ENCODE measurements at places on chromosomes 12 and 14.

DNA sequence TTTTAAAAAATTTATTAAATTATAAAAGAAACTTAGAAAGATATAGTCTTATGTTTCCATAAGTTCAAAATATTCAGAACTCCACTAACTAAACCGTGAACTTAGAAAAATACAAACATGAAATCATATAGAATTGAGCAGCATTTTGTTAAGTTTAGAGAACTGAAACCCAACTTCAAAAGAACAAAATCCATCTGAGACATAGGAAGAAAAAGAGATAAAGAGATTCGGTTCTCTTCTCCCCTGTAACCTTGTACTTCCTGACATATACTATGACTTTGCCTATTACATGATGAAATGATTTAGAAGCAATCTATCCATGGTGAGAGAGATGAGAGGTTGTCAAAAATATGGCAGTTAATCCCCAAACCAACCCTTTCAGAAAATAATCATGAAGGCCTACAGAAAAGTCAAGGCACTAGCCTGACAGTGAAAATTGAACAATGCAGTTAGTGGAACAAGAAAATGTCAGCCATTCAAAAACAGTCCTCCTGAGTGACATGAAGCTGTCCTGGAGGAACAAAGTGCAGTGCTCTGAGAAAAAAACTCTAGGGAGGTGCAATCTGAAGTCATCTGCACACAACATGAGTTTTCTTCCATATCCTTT, 44.0 kb downstream of the C12orf50 start:
- no peaks in the 10 kb centered on the region for H3K27me3 ChIP-seq
- H3K27ac ChIP-seq: no peak overlapping the region
- no peak for DNase-seq
- no peaks in the 10 kb centered on the region for H3K36me3 ChIP-seq
- H3K4me1 ChIP-seq: peaks cover 11% of the 10 kb centered on the region

DNA sequence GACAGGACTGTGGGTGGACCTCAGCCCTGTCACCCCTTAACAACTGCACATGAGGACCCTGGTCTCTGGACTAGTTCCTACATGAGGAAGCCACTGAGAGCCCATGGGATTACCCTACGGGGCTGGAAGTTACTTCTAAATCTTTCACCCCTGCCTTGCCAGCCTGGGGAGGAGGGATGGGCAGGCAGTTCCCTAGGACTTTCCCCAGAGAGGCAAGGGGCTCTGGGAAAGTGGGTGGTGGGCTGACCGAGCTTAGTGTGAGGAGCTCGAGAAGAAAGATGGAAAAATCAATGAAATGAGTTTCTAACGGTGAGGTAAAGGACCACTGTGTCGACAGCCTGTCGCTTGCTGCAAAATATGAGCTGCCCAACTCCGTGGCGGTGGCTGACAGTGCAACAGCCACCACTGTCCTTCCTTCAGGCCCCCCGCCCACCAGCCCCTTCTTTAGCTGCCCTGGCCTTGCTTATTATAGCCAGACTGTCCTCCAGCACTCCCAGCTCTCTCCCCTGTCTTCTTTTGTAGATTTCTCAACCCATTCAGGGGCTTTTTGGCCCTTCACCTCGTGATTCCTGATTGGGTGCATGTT, 5.0 kb downstream of the ZFHX2 start:
- DNase-seq: no peak
- peaks cover 20% of the 10 kb centered on the region for H3K4me1 ChIP-seq
- H3K36me3 ChIP-seq: no peaks in the 10 kb centered on the region

DNA sequence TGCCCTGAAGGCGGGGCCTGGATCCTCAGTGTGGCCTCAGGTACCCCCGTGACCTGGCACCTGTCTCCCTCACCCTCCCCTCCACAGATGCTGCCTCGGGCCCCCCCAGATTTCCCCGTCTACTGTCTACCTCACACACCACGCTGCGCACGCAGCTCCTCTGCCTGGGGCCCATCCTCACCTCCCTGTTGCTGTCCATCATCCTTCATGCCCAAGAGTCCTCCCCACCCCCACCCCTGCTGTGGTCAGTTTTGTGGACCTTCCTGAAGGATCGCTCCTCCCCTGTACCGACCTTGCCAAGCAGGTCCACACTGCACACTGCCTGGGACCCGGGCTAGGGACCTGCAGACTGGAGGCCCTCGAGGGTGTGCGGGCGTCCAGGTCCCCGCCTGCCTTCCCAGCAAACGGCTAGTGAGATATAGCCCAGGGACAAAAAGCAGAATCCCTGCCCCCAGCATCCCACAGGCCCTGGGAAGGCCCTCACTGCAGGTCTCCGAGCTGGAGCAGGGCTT, 197.4 kb upstream of the DIO3 start:
- H3K27ac ChIP-seq: no peak overlapping the region
- H3K27me3 ChIP-seq: no peaks in the 10 kb centered on the region
- DNase-seq: no peak
- H3K36me3 ChIP-seq: no peaks in the 10 kb centered on the region
- H3K4me1 ChIP-seq: no peaks in the 10 kb centered on the region

GRCh38 chr12:63967358-63968145, 123.1 kb downstream of the SRGAP1 start:
- H3K36me3 ChIP-seq: no peaks in the 10 kb centered on the region
- peaks cover 9% of the 10 kb centered on the region for H3K4me1 ChIP-seq
- no peaks in the 10 kb centered on the region for H3K27me3 ChIP-seq
- peak overlapping the region; percentile 5 for H3K27ac ChIP-seq

DNA sequence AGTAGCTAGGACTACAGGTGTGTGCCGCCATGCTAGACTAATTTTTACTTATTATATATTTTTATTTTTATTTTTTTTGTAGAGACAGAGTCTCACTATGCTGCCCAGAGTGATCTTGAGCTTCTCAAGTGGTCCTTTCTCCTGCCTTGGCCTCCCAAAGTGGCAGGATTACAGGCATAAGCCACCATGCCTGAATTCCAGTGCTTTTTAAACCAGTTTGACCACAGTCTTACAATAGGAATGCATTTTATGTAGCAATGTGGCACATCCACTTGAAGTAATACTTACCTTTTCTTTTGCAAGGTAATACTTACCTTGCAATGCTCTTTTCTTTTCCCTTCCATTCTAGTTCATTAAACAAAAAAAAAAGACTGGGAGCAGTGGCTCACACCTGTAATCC, 38.0 kb upstream of the CPM start:
- no peaks in the 10 kb centered on the region for H3K27me3 ChIP-seq
- no peak overlapping the region for H3K4me3 ChIP-seq
- H3K36me3 ChIP-seq: no peaks in the 10 kb centered on the region
- no peak overlapping the region for H3K27ac ChIP-seq

DNA sequence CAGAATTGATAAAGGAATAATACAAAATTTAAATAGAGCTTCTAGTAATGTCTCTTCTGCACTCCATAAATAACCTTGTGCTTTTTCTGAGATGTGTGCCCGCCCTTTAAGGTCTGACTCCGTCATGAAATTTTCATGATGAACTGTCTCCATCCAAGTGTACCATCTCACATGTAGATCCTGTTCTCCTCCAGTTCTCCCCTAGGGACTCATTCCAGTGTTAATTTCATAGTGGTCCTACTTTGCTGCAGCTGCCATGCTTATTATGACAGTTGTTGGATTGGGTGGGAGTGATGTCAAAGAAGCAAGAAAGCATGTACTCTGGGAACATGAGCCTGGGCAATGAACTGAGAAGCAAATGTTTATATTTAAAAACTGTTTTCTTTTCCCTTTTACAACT, 442.5 kb upstream of the PDE3A start:
- no peaks in the 10 kb centered on the region for H3K4me1 ChIP-seq
- no peaks in the 10 kb centered on the region for H3K27me3 ChIP-seq
- no peak for DNase-seq
- H3K27ac ChIP-seq: no peak overlapping the region
- no peaks in the 10 kb centered on the region for H3K36me3 ChIP-seq
- no peak overlapping the region for H3K4me3 ChIP-seq

DNA sequence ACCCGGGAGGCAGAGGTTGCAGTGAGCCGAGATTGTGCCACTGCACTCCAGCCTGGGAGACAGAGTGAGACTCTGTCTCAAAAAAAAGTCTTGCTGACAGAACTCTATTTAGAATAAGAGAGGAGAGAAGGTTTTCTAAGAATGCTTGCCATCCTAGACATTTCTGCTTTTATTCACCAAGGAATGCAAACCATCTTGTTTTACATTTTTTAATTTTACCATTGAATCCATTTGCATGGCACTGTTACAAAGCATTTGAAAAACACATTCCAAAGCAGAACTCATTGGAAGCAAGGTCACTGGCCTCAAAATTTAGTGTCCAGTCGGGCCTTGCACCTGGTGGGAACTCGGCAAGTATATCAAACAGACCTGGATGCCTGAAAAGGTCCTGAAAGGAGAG, 44.2 kb upstream of the RASSF3 start:
- DNase-seq: peak; percentile 46
- peaks cover 2% of the 10 kb centered on the region for H3K27me3 ChIP-seq
- peaks cover 5% of the 10 kb centered on the region for H3K4me1 ChIP-seq
- no peak overlapping the region for H3K4me3 ChIP-seq

- no peaks in the 10 kb centered on the region for H3K27me3 ChIP-seq
- H3K27ac ChIP-seq: no peak overlapping the region
- H3K4me3 ChIP-seq: no peak overlapping the region
- no peak for DNase-seq
- no peaks in the 10 kb centered on the region for H3K36me3 ChIP-seq
- no peaks in the 10 kb centered on the region for H3K4me1 ChIP-seq
These were observed 43.0 kb downstream of the PPP4R4 start for GRCh38 chr14:94217116-94217515.

- no peak overlapping the region for H3K27ac ChIP-seq
- peaks cover 92% of the 10 kb centered on the region for H3K27me3 ChIP-seq
- no peak for DNase-seq
- H3K4me1 ChIP-seq: no peaks in the 10 kb centered on the region
These were observed 885 bp upstream of the HOXC10 start for GRCh38 chr12:53983950-53984572.

GRCh38 chr14:78399316-78399889, 229.2 kb downstream of the NRXN3 start:
- no peak for DNase-seq
- peaks cover 14% of the 10 kb centered on the region for H3K4me1 ChIP-seq
- H3K36me3 ChIP-seq: no peaks in the 10 kb centered on the region
- H3K4me3 ChIP-seq: no peak overlapping the region
- no peaks in the 10 kb centered on the region for H3K27me3 ChIP-seq

DNA sequence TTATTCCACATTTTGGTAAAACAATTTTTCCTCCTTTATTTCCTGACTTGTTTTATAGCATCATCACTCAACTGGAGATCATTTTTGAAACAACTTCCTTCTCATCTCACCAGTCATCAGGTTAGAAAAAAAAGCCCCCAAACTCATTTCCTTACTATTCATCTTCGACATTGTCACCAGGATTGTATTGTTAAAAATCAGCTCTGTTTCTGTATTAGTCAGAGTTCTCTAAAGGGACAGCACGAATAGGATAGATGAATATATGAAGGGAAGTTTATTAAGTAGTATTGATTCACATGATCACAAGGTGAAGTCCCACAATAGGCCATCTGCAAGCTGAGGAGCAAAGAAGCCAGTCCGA, 392.6 kb downstream of the FUT8 start:
- no peak overlapping the region for H3K4me3 ChIP-seq
- no peak overlapping the region for H3K27ac ChIP-seq
- H3K4me1 ChIP-seq: no peaks in the 10 kb centered on the region
- no peak for DNase-seq

DNA sequence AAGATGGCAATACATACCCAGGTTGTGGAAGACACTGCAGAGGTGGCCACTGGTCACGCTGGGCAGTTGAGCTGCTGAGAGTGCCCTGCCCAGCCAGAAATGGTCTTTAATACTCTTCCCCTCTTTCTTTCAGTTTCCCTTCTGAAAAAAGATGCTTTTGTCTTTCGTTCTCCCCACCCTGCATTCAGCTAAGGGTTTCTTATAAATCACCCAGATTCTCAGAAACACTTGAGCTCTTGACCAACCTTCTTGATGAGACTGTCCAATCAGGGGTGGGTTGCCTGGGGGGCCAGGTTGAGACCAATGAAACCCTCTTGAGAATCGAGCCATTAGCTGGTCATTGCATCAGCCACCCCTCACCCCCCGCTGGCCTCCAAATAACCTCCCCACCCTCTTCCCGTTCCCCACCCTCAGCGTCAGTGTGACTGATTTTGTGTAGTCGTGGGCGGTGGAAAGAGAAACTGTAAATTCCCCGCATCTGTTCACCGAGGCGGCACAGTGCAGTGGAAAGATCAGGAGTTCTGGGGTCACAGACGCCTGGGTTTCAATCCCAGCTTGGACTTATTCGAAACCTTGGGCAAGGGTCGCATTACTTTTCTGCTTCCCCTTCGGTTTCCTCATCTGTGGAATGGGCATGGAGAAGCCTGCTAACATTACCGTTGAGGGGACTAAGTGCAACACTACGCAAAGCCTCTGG, 52.3 kb downstream of the SLC25A47 start:
- no peaks in the 10 kb centered on the region for H3K36me3 ChIP-seq
- peaks cover 15% of the 10 kb centered on the region for H3K4me1 ChIP-seq
- H3K27ac ChIP-seq: peak overlapping the region; percentile 97
- H3K4me3 ChIP-seq: peak overlapping the region; percentile 85

DNA sequence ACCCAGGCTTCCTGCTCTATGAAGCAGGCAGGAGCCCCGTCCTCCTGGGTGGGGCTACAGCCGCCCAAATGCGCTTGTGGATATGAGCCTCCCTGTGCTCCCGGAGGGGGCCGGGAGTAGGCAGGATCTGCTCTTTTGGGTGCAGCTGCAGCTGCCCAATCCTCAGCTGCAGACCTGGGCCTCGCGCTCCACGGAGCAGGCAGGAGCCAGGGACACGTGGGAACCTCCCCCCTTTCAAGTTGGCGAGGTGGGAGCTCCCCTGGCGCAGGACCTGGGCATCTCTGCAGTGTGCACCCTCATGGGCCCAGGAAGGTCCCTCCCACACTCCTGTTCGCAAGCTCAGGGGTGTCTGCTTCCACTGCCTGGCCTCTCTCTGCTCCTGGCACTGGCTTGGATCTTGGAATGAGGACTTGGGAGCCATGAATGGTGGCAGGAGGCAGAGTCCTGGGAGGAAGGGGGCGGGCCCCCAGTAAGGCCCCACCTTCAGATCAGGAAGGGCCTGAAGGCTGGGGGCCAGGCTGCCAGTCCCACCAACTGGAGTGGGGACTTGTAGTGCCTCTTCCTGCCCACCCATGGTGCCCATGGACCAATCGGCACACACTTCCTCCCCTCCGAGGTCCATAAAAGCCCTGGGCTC, 61.3 kb downstream of the KLRG1 start:
- H3K27ac ChIP-seq: no peak overlapping the region
- no peaks in the 10 kb centered on the region for H3K4me1 ChIP-seq
- no peaks in the 10 kb centered on the region for H3K36me3 ChIP-seq
- H3K27me3 ChIP-seq: peaks cover 2% of the 10 kb centered on the region
- no peak for DNase-seq
- H3K4me3 ChIP-seq: no peak overlapping the region

- H3K27ac ChIP-seq: no peak overlapping the region
- H3K4me1 ChIP-seq: no peaks in the 10 kb centered on the region
- no peak overlapping the region for H3K4me3 ChIP-seq
- H3K36me3 ChIP-seq: no peaks in the 10 kb centered on the region
- no peaks in the 10 kb centered on the region for H3K27me3 ChIP-seq
- no peak for DNase-seq
These were observed 12.1 kb downstream of the ZBTB39 start for GRCh38 chr12:56994231-56994746.

All from astrocyte (in vitro differentiated cells and primary cell).